ENCODE measurements at places on chromosomes 7 and 10.

DNA sequence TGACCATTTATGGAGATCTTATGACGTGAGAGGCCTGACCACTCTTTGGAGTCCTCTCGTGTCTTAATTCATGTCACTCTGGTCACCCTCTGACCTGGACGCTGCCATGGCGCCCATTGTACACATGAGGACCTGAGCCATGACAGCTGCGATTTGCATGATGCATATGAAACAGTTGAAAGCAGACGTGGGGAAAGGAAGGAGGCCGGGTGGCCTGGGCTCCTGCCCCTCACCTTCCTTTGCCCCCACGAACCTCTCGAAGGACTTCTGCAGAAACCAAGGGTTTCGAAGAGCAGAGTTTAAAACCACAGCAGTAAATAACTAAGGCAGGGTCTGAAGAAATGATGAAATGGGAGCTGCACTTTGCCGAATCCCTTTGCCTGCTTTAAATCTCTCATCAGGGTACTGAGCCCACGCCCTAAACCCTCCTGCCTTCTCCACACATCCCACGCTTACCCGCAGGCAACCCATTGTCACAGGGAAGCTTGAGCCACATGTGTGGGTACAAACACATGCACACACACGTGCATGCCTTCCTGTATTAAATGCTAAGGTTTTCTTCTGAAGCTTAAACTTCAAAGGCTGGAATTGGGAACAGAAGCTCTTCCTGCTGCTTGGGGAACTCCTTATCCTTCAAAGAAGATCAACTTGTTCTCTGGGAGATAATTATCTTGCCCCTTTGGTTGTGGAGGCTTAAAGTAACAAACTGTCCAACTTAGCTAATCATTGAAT is 11.7 kb upstream of the CALML3 start:
- no peak for DNase-seq

- DNase-seq = no peak
Measured at GRCh38 chr10:31604646-31605170, 285.7 kb downstream of the ZEB1 start.

DNA sequence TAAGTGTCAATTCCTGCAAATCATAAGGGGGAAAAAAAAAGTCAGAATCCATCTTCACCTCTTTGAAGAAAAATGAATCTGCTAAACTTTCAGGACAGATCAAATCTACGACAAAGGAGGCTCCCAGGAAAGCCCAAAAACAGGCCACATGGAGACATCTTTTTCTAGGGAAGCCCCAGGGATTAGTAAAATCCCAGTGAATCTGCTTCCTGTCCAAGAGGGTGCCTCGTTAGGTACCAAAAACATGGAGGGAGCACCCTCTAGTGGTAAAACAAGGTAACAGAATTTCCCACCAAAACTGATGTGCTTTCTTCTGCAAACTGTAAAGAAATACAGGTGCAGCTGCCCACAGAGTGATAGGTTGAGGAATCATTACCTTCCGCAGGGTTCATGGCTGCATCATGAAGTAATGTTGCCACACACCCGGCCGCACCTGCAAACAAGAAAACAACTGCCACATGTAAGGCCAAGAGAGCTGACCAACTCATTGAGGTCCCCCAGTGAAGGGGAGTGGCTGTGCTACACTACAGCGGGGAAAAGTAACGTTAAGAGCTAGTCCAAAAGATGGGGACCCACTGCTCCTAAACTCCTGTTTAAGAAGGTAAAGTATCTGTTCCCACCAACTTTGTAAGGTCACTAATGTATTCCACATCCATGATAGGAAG is 7.9 kb downstream of the SLC25A28 start:
- DNase-seq = peak; percentile 34

GRCh38 chr7:117766913-117767312 is 106.3 kb downstream of the CTTNBP2 start:
- DNase-seq = no peak

DNA sequence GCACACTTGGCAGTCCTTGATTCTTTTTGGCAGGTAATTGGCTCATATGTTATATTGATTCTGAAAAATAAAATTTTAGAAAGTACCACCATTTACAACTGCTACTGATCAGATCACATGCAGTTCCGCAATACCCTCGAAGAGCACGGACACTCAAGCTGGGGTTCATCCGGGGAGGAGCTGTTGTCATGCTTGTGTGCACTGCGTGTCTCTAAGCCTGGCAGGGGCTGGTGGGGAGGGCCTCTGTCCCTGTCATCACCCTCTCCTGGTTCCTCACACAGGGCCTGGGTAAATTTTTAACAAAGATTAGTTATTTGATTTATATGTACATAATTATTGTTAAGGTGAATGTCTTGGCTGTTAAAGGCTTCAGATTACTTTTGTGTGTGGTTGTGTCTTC is 45.2 kb downstream of the TRRAP start:
- DNase-seq = no peak

DNA sequence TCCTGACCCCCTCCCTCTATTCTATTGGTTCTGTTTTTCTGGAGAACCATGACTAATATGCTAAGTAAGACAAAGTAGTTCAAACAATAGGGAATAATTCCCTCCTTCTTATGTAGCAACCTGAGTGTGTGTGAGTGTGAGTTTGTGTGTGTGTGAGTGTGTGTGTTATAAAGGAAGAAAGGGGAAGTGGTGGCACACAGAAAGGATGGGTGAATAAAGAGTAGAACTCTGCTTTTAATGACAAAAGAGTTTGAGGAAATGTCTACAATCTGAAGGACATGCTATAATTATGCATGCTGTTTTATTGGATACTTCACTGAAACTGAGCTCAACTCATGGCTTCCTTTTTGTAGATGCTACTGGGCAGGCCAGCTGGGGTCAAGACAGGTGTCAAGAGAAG is 489.5 kb downstream of the REEP3 start:
- no peak for DNase-seq

GRCh38 chr7:23338863-23339262 is 39.7 kb downstream of the MALSU1 start:
- DNase-seq = no peak

- DNase-seq = peak; percentile 52
Measured at GRCh38 chr10:119947300-119947699, 54.8 kb downstream of the SEC23IP start.

DNA sequence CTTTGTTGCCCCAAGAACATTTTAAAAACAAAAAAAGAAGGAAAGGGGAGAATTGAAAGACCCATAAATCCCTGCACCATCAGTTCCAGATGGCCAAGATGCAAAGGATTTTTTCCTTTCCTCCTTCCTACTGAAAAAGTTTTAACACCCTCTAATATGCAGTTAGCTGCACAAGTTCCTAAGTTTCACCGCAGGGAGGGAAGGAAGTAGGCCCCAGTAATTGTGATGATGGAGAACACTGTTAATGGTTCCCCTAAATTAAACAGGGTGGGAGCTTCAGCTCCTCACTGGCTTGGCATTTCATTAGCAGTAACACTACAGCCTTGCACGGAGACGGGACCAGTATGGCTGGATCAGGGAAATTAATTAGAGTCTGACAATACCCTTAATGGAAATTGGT is 63.7 kb upstream of the PPIF start:
- no peak for DNase-seq

GRCh38 chr7:92121681-92122080 is 12.6 kb downstream of the CYP51A1 start:
- no peak for DNase-seq

DNA sequence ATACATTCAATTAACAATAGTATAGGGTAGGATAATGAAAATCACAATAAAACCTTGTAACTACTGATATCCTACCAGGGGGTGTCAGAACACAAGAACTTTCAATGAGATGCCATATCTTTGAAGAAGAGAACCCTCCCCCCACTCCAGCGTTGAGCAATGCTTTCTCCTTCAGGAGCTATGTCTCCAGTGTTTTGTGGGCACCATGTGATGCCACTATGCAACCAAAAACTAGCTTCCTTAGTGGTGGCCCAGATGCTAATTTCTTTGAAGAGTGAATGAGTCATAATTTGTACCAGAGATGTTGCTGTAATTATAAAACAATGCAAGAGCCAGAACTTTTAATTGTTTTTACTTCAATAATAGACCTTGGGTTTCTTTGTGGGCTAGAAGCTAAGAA is 76.0 kb upstream of the ADO start:
- no peak for DNase-seq

GRCh38 chr10:19788902-19789301 is 27.3 kb upstream of the PLXDC2 start:
- DNase-seq = no peak

DNA sequence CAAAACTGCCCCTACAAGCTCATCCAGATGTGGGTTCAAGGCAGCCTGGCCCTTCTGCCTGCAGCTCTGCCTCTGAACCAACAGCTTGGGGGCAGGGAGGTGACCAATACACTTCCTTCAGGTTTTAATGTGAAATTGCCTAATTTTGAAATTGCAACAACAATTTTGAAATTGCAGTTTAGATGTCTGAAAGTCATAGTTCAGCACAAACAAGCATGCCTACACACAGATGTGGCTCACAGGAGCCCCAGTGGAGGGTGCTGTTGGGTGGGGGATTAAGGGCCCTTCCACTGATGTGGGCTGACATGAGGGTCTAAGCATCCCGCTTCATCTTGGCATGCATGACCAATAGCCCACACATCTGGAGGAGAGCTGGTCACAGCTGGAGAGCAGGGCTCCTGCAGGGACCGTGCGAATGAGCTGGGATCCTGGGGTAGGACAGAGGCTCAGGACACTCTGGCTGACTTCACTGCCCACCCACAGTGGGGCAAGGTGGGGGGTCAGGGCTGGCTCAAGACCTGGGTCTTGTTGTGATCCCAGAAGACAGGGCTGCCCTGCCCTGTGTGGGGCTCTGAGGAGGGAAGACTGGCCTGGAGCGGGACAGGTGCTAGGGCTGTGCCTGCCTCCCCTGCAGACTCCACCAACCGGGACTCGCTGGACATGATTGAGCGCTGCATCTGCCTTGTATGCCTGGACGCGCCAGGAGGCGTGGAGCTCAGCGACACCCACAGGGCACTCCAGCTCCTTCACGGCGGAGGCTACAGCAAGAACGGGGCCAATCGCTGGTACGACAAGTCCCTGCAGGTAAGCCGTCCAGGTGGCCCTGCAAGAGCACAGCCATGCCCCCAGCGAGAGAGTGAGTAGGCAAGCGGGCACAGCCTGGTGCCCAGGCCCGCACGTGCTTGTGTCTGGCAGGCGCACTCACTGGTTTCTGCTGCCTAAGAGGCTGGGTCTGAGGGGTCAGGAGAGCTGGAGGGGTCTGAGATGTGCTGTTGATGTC is 32.3 kb downstream of the CHAT start:
- no peak for DNase-seq

DNA sequence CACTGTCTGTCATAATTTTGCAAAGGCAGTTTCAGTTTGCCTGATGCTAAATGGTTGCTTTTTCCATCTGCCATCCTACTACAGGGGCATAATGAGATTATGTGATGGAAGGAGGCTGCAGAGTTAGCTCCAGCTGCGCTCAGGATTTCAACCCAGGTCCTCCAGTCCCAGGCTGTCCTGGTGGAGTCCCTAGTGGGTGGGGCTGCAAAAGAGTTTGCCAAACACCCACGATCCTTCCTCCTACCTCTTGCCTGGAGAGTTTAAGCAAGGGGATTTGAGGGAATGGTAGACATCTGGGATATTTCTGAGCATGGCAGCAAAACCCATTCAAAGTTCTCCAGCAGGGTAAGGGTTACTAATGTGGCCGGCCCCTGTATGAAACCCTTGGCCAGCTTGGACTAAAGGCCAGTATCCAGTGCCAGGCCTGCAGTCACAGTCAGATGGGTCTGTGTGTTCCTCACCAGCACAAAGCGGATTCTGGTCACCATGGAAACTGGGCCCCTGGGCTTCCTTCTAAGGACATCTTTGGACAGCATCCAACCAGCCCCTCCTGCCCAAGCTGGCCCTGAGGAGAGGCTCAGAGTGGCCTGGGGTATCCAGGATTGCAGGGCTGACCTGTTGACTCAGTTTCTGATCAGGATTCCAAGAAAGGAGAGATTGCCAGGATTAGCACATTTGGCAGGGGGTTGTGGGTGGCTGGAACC is 42.7 kb upstream of the CHST3 start:
- peak; percentile 56 for DNase-seq

- no peak for DNase-seq
Measured at GRCh38 chr10:67005981-67006380, 80.1 kb downstream of the LRRTM3 start.

- no peak for DNase-seq
Measured at GRCh38 chr7:117479225-117480054, at the start of gene CFTR. Gene CFTR, plus strand, starts transcription at chr7:117480025. Its CDS starts 70 bp downstream, at chr7:117480095.

GRCh38 chr7:133646472-133647315 is 393.8 kb downstream of the EXOC4 start:
- no peak for DNase-seq

DNA sequence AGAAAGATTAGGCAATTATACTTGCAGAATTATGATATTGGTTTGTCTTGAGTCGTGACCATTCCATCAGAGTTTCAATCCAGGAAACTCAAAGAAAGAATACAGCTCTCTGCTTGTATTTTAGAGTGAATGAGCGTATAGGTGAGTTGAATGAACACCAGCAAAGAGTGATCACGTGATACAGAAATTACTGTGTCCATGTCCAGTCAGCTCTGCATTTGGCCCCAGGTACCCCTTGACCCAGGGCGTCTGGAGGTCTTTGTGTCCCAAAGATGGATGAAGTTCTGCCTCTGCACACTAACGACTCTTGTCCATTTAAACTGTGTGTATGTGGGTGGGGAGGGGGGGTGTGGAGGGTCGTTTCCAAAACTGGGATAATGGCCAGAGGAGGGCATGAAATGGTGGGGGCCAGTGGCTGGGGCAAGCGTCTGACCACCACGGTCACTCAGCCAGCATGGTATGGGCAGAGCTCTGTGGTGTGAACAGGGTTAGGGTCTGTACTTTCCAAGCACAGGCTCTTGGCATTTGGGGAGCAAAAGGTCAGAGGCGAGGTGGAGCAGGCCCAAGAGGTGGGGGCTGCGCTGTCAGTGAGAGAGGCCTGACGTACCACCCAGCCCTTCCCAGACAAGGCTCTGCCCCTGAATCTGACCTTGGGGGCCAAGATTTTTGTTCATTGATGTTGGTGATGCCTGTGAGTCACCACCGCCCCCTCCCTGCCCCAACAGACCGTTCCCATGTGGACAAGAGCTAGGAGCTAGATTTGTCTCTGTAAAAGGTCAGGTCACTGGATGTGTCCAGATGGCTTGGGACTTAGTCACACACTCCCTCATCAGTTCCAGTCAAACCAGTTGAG is 1.4 kb downstream of the PTPRE start:
- DNase-seq = no peak

DNA sequence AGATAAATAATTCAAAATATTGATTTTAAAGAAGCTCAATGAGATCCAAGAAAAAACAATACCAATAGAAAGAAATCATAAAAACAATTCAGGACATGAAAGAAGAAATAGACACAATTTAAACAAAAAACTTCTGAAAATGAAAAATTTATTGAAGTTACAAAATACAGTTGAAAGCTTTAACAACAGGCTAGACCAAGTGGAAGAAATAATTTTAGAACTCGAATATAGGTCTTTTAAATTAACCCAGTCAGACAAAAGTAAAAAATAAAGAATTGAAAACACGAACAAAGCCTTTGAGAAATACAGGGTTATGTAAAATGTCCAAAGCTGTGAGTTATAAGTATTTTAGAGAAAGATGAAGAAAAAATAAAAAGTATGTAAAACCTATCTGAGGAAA is 152.4 kb upstream of the SMIM30 start:
- no peak for DNase-seq

GRCh38 chr7:65972976-65973375 is 9.0 kb downstream of the GUSB start:
- no peak for DNase-seq

GRCh38 chr10:110363572-110364411 is 59.1 kb upstream of the SMNDC1 start:
- DNase-seq = no peak

All from muscle of back (tissue), 13 donors.